ENCODE measurements at places on chromosomes 16 and 17. TPM values are rescaled to one million over a fixed set of nuclear protein-coding genes. Genes with fewer than 3 reads are reported as not detected.

DNA sequence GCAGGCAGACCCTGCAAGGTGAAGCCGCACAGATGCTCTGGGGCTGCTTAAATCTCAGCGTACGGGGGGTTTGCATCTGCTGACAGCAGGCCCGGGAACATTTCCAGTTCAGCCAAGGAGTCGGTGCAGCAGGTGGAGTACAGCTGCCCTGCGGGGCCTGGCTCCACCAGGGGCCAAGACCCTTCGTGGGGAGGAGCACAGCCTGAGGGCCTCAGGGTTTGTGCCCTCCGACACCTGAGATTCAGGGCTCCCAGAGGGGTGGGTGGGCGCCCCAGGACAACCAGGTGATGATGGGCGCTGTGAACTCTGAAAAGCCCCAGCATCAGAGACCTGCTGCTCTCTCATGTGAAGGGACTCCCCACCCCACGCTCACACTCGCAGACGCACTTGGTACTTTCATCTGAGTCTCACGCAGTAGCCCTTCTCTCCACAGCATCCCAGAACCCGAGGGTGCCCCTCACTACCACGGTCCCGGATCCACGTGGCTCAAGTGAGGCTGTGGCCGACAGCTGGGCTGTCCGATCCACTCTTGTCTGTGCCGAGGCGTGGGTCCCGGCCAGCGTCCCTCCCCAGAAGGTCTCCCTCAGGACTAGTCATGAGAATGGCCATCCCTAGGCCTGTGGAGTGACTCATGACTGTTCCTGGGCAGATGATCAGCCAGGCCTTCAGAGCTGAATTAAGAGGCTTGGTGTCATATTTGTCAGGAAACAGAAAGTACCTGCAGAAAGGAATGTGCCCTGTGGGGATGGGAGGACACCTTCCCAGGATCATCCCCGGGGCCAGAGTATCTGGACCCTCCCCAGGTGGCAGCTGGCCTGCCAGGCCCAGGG is 29.6 kb downstream of the ACSF3 start:
- DNase-seq, result no peak

DNA sequence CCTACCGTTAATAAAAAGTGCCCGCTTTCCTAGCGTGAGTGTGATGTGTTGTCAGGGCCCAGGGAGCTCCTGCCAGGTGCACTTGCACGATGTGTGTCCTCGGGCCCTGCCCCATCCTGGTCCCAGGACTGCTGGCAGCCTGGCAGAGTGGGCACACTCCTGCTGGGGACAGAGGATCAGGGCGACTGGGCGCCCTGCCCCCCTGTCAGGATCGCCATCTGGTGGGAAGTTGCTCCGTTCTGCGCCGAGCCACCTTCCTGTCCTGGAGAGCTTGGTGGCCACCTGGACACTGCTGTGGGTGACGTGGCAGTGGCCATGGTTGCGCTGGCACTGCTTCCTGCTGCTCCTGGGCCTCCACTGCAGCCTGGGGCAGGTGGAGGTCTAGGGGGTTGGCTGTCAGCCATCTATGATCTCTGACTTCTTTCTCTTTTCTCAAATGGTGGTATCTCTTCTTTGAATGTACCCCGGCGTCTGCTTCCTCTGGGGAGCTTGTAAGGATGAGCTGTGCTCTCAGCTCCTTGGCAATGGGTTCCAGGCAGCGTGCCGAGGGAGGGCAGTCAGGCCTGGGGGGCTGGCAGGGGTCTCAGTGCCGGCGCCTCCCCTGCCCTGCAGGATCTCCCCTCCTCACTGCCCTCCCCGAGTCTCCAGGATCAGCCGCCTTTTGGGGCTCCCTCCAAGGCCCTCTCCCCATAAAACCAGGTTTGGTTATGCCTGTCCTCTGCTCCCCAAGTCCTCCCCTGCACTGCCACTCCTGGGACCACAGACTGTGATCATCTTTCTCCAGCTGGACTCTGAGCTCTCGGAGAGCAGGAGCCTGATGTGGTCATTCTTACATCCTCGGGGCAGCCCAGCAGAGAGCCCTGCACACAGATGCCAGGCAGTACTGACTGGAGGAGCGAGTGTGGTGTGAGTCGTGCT is 76.9 kb downstream of the AMFR start:
- DNase-seq, result no peak

GRCh38 chr17:49783791-49784190 is 4.7 kb upstream of the KAT7 start:
- no peak for DNase-seq

The POLR3K gene
- total RNA-seq, result 9.6 TPM

The MYO15B gene
- 6.2 TPM for total RNA-seq

Data from astrocyte (in vitro differentiated cells and primary cell).